ENCODE measurements at places on chromosomes 7 and 10.

DNA sequence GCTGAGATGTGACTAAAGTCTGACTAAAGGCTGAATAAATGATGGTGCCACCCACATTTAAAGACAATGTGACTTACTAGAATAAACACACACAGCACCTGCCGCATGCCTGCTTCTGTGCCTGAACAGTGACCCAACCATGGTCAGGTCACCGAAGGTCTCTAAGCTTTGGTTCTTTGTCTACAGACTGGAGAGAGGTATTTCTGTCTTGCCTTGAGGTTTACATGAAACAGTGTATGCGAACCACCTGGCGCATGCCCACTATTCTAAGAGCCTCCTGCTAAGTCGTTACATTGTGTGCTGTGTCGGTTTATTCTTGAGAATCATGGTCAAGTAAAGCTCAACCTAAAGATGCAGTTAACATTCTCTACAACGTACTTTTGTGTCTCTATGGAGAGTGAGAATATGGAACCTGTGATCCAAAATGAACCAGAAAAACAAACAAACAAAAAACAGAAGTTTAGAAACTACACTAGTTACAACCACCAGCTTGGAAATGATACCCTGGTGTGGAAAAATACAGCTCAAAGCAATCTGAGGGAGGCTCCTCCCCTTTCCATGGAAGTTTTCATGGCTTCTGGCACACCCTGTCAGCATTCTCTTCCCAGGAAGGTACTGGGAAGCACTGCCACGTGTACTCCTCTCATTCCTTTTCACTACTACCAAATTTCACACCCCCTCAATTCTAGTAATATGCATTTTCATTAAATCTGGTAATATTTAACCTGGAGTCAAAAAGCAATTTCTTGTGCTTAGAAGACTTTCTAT, 40.0 kb downstream of the VOPP1 start:
- DNase-seq: no peak

GRCh38 chr10:12459340-12459739, 110.0 kb downstream of the CAMK1D start:
- no peak for DNase-seq

- no peak for DNase-seq
Observed at GRCh38 chr7:118696879-118697278, 472.4 kb downstream of the ANKRD7 start.

- DNase-seq: no peak
Observed at GRCh38 chr10:67609996-67610793, 85.8 kb downstream of the CTNNA3 start.

- no peak for DNase-seq
Observed at GRCh38 chr10:61845950-61846268, 55.6 kb upstream of the ARID5B start.

DNA sequence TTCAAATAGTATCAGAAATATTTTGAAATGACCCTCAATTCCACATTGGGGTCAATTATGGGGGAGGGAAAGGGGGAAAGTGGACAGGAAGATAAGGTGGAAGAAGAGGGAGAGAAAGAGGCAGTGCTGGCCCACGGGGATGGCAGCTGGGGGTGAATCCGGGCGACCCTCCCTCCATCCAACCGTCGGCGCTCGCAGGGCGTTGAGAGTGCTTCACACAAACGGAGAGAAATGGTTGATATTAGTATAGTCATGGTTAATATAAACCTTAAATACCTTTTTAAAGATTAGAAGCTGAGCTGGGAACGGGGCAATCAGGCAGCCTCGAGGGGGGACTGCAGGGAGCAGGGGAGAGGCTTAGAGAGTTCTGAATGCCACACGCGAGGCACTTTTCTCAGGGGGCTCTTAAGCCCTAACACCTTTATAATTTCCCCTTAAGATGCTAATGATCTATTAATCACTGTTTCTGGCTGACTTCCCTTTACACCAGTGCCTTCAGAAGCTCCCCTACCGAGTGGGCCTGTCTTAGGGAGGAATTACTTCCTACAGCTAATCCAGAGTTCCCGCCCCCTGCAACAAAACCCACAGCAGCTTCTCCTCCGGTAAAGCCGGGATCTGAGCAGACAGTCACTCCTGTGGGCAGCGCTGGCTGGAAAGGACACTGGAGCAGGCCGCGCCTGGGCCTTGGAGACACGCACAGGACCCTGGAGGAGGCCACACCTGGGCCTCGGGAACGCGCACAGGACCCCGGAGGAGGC, 39.5 kb downstream of the PRKAG2 start:
- no peak for DNase-seq

DNA sequence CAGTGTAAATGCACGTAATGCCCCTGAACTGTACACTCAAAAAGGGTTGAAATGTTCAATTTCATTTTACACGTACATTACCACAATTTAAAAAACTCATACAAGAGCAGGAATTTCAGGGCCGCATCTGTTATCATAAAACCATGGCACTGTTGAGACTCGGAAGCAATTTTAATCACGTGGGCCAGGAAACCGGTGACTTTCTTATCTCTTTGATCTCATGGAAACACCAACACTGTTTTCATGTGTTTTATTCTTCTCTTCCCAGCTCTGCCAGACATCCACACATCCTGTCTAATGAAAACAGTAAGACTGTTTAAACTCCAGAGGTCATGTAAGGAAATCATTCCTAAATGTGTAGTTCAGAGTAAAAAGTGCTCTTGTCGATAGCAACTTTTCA, 35.9 kb downstream of the PTPRE start:
- DNase-seq: no peak

- no peak for DNase-seq
Observed at GRCh38 chr7:25454562-25455041, 226.3 kb upstream of the NPVF start.

DNA sequence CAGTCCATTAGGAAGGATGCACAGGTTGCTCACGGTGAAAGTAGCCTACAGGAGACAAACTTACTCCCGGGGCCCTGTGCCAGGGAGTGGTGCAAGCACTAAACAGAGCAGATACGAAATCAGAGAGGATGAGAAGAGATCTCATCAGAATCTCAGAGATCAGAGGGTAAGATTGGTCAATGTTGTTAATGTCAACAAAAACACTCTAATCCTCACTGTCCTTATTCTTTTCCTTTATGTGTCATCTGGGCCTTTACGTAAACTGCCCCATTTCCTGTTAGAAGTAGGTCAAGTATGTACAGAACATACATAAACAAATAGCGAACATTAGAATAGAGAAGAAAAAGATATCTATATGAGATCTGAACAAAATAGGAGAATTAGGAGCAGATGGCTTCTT, 163.1 kb downstream of the PPP1R17 start:
- no peak for DNase-seq

- DNase-seq: no peak
Observed at GRCh38 chr10:46217752-46218453, 68.9 kb upstream of the ANTXRL start.

- DNase-seq: peak; percentile 70
Observed at GRCh38 chr10:73965890-73966768, 31.8 kb upstream of the VCL start.

DNA sequence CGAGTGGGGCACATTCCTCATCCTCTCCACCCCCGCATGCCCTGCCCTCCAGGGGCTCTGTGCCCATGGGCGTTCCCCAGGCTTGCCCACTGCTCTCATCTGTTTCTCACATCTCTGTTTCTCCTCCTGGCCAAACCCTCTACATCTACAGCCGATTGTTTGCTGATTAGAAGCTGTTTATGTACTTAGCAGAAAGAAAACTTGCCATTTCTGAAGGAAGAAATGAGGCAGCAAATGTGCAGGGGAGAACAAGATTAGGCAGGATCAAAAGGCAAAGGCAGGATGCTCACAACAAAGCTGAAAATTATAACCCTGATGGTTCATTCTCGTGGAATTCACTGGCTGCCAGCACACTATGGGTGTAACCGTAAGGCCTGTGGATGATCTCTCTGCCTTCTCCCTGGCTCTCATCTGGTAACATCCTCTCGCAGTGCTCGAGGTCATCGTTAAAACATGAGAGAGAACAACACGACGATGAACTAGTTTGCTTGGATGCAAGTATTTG, 111.6 kb upstream of the KLF14 start:
- no peak for DNase-seq

GRCh38 chr7:141837683-141838082, 3.6 kb downstream of the PRSS37 start:
- DNase-seq: no peak

GRCh38 chr7:13778967-13779366, 210.5 kb downstream of the ETV1 start:
- peak; percentile 75 for DNase-seq

GRCh38 chr7:37433166-37433565, 15.5 kb downstream of the ELMO1 start:
- no peak for DNase-seq

- DNase-seq: no peak
Observed at GRCh38 chr7:132049462-132050304, 493.3 kb upstream of the PODXL start.

DNA sequence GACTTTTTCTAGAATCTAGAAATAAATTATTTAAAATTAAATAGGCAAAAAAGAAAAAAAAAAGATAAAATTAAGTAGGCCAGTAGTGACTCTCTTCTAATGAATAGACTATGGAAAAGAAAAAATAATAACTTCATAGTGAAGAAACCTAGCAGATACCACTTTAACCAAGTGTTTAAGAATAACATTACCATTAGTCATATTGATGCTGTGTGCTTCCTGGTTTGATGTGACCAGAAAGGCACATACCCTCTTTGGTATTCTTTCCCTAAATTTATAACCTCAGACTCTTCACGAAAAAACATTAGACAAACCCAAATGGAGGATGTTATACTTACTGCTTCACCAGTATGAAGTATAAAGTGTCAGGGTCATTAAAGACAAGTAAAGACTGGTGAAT, 42.6 kb downstream of the KIF20B start:
- no peak for DNase-seq

DNA sequence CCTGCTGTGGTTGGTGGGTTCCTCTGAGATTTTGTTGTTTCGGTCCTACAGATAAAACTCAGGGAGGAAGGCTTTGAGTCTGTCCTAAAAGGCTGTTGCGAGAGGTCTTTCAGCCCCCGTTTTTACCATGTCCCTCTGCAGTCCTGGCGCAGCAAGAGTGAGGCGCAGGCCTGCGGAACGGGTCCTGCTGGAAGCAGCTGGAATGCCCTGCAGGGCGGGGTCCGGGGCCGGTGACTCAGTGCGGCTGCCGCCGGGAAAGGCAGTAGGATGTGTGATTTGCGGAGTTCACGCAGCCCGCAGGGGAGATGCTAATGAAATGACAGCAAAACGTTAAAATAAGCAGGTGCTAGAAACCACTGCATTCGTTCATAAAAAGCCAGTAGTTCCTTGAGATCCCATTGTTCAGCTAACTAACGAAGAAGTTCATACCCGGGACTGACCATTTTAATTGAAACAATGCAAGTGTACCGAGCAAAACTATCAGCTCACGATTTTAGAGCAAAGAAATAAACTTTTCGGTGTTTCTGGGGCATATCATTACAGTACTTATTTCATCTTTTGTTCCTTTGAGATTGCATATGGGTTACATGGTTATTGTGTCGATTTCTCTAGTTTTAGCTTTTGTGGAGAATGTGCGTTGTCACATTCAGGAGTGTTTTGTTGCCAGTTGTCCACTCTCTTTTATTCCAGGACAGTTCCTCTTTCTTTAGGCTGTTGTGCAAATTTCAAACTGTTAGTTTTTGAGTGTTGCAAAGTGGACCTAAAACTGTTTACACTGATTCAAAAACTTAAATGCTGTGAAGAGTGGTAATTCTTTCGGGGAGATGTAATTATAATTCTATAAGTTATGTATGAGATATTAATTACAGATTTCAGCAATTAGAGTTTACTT, 783 bp downstream of the ANLN start:
- peak; percentile 88 for DNase-seq

All from upper lobe of right lung (tissue), 1 donor.